ENCODE measurements at places on chromosomes 3 and 15.

DNA sequence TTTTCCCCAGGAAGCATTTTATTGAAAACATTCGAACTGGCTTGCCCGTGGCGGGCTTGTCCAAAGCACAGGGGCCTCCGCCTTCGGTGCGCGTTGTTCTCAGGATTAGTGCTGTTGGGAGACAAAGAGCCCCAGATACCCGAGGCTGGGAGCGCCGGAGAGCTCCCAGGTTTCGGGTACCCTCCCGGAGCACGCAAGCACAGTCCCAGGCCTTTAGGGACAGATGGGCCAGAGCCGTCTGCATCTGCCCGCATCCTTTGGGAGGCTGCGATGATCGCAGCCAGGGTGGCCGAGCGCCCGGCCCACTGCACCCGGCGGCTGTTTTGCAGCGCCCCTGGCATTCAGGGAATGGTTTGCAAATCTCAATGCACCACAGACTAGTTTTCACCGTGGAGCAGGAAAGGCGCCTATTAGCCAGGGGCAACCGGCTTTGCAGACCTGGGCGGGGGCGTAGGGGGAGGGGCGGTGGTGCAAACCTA lies 5.0 kb upstream of the FEZF2 start:
- no peak for DNase-seq

DNA sequence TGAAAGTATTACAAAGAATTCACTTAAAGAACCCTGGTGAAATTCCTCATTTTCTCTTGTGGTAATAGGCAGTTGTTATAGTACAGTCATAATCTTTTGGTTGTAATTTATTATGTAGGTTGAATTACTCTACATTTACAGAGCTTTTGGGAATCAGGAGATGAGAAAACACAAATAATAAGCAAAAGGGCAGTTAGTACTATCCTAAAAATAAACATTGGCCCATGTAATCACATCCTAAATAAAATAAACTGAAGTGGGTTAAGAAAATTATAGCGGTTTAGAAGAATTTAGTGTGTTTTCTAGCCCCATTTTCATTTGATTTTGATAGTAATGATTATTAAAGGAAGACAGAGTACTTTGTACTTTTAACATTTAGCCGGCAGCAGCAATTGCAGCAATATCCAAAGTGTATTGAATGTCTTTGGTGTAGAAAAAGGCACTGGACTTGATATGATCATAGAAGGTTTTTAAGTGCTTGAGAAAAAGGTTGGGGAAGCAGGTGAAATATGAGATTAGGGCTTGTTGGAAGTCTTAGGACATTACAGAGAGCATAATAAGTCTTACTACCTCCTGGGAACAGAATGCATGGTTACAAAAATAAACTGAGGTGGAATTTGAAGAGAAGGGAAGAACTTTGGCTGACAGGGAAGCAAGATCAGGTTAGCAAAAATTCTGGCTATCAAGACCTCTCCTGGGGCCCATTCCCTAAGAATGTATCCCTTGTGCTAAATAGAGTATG lies 79.9 kb downstream of the MBNL1 start:
- DNase-seq, result no peak

- no peak for DNase-seq
These were observed 5.4 kb upstream of the CRBN start for GRCh38 chr3:3184876-3185275.

DNA sequence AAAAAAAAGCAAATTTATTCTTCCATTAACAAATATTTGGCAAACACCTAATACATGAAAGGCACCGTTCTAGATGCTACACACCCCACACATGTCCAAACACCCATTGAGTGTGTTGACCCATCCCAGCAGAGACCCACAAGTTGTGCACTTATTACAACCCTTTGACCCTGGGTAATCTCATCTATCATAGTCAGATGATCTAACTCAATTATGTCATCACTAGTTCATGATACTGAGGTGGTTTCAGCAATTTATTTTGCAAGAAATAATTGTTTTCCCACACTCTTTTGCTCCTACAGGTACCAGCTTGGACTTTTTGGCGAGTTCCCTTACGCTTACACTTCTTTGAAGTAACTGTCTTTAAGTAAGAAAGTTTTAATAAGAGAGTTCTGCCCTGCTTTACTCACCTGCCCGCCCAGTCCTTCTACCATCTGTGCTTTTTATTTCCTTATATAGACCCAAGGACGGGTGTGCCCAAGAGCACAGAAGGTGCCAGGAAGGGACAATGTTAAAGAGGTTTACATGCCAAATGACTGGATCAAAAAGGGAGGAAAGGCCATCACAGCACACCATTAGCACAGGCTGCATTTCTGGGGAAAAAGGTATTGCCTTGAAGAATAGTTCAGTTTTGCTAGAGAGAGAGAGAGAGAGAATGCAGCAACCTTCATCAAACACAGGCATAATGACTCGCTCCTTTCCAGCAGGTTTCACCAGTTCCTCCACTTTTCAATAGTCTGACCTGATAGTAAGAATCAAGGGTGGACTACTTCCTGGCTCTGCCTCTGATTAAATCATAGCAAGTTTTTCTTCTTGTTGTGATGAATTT lies 54.5 kb upstream of the ATP11B start:
- DNase-seq, result no peak

- no peak for DNase-seq
These were observed 15.7 kb upstream of the GXYLT2 start for GRCh38 chr3:72872183-72872582.

DNA sequence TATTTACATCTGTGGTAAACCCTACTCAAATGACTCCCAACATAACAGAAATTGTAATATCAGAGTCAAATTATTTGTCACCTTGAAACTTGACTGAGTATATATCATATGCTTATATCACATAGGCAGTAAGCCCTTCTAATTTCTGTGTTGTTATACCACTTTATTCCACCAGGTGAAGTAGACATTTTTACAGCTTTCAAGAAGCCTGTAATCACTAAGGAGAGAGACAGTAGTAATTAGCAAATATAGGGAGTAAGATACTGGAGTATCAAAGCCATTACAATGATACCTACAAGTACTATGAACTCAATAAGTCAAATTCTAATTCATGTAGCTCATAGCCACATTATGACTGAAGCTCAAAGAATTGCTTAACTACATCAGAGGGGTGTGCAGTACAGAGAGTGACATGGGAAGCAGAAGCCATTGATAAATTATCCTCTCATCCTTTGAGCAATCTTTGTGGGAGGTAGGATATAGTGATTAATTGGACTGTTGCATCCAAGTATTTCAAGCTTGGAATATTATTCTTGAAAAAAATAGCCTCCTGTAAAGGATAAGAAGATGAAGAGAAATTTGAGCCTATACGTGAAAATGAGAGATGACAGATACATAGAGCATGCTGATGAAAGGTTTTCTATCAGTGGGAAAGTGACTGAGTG lies 1005.9 kb downstream of the ZPLD1 start:
- DNase-seq, result no peak

GRCh38 chr3:175015056-175015635 lies 156.0 kb downstream of the NAALADL2 start:
- no peak for DNase-seq

DNA sequence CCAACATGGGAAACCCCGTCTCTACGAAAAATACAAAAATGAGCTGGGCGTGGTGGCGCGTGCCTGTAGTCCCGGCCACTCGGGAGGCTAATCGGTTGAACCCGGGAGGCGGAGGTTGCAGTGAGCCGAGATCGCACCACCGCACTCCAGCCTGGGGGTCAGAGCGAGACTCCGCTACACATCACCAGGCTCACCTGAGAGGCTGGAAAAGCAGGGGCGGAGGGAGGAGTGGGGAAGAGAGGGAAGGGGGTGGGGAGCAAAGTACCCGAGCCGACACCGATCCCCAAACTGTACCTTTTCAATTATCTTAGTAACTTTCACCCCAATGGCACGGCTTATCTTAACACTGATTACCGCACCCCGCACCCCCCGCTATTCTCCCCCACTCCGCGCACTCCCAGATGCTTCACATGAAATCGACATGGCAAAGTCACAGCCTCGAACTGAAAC lies 46.4 kb upstream of the SYNM start:
- no peak for DNase-seq
